ENCODE measurements at places on chromosomes 3 and 15.

DNA sequence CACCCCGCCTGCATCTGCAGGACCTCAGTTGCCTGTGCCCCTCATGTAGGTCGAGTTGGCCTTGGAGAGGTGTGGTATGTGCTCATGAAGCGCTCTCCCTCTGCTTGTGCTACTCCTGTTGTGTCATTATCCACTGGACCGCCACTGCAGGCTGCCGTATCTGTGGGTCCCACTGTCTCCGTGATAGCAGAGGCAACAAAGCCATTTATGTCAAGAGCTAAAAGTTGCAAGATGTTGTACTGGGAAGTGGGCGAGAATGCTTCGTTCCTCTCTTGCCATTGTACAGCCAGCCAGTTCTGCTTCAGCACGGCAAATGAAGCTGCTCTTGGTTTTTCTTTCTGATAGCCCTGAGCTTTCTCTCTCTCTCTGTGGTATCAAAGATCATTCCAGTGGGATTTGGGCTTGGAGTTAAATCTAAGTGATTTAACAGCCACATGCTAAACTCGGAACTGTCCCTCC lies 89.0 kb downstream of the TMEM212 start:
- no peak for DNase-seq

DNA sequence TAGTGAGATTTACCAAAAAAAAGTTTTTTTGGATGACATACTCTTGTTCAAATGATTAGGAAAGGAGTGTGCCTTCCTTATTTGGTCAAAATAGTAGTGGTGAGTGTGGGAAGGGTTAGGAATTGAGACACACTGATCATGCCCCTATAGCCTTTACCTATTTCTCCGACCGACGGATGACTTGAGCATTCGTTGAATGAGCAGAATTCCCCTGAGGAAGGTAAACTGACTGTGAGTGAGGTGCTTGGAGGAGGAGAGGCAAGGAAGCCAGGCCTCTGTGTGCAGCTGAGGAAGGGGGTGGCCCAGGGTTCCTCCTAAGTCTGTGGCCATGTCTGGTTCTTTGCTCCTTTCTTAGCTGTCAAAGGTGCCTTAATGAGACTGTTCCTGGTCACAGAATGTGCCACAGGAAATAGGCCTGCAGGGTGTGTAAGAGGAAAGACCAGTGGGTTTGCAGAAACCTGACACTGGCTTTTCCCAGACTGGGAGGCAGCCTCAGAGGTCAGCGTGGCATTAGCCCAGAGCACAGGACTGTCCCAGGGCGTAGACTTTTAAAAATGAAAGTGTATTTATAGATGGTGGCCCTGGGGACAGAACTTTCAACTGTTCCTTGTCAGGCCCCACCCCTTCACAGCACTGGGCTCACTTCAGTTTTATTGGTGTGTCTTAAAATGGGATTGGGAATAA lies 307.7 kb upstream of the C2CD4B start:
- DNase-seq, result no peak

- DNase-seq, result no peak
Measured at GRCh38 chr3:36918050-36918449, 26.8 kb downstream of the TRANK1 start.

DNA sequence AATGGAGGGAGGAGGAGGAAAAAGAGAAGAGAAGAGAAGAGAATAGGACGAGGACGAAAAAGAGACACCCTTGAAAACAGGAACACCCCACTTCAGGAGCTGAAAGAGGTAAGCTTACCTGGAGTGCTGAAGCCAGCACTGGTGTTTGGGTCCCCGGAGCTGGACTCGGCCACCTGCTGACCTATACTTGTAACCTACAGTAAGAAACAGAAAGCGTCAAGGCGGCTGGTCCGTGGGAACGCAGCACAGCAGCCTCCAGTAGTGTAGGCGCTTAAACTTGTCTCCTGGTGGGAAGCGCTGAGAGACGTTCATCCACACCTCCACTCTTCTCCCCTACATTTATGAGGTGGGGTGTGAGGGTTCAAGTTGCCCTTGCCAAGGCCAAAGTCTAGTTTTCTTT lies 141.0 kb downstream of the NSMCE3 start:
- no peak for DNase-seq

- no peak for DNase-seq
Measured at GRCh38 chr3:159947220-159947619, 41.4 kb upstream of the IL12A start.

- no peak for DNase-seq
Measured at GRCh38 chr15:95259965-95260364, 1028.6 kb downstream of the MCTP2 start.

- DNase-seq, result no peak
Measured at GRCh38 chr3:184015381-184016019, 2.2 kb downstream of the ABCC5 start.

- no peak for DNase-seq
Measured at GRCh38 chr3:104556372-104557078, 810.2 kb upstream of the ALCAM start.
